ENCODE measurements at places on chromosomes 2 and 18. TPM values are rescaled to one million over a fixed set of nuclear protein-coding genes. Genes with fewer than 3 reads are reported as not detected.
A peak's percentile ranks its signal among the peaks of the same experiment; 100 is the strongest.

MC5R gene
- not detected for polyA plus RNA-seq

DNA sequence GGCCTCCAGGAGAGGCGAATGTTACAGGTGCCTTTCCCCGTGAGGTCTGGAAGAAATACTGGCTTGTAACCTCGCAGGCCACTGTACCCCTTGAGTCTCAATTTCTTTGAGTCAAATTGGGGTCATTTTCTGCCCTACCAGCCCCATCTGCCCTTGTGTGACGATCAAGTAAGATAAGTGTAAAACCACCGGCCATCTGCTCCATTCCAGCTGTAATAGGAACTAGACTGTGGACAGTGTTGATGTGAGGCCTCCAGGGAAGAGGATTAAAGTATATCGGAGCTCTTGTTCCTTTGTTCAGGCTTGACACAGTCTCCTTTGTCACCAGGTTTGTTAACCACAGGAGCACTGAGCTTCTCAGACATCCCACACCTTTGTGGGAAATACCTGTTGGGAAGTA, 65.6 kb downstream of the MRPS9 start:
- no peak overlapping the region for H3K27ac ChIP-seq
- DNase-seq: no peak
- no peak overlapping the region for H3K4me3 ChIP-seq
- H3K4me1 ChIP-seq: no peaks in the 10 kb centered on the region
- no peaks in the 10 kb centered on the region for H3K36me3 ChIP-seq
- no peaks in the 10 kb centered on the region for H3K27me3 ChIP-seq

DNA sequence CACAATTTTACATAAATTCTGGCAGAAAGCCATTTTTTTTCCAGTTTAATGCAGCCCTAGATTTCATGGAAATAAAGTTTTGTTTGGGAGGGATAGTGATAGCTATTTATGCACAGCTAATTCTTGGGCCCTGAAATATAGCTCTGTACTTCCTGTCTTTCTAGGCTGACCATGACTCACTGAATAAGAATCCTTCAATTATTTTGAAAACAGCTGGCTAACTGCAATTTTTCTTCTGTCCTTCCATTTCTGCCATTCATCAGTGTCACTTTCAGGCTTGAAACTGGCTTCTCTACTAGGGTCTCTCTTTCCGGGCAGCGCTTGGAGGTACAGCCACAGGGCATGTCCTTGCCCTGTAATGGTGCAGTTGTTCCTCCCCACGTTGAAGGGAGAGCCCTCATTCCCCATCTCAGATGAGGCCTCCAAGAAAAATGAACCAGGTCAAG, 97.1 kb upstream of the TMEM178A start:
- H3K36me3 ChIP-seq: no peaks in the 10 kb centered on the region
- H3K4me3 ChIP-seq: no peak overlapping the region
- H3K27me3 ChIP-seq: no peaks in the 10 kb centered on the region

GRCh38 chr18:21444465-21445212, 155.9 kb downstream of the ESCO1 start:
- no peak overlapping the region for H3K27ac ChIP-seq
- DNase-seq: no peak
- no peaks in the 10 kb centered on the region for H3K27me3 ChIP-seq
- no peak overlapping the region for H3K4me3 ChIP-seq

DNA sequence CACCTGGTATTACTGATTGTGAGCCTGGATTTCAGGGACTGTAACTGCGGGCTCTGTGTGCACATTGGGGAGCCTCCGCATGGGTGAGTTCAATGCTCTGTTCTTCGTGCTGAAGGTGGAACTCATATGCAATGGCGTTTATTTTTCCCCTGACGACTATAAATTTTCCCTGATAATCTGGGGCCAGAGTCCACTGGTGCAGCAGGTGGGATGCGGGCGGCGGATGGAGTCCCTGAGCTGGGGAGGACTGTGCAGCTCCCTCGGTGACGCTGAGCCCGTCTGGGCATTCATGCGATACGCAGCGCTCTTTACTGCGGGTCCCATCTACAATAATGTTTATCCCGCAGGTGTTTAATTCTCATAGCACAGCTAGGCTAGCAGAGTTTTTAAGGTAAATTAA, 181.6 kb upstream of the ALKAL2 start:
- no peaks in the 10 kb centered on the region for H3K36me3 ChIP-seq
- no peak overlapping the region for H3K4me3 ChIP-seq
- DNase-seq: no peak
- H3K4me1 ChIP-seq: no peaks in the 10 kb centered on the region
- no peaks in the 10 kb centered on the region for H3K27me3 ChIP-seq

DNA sequence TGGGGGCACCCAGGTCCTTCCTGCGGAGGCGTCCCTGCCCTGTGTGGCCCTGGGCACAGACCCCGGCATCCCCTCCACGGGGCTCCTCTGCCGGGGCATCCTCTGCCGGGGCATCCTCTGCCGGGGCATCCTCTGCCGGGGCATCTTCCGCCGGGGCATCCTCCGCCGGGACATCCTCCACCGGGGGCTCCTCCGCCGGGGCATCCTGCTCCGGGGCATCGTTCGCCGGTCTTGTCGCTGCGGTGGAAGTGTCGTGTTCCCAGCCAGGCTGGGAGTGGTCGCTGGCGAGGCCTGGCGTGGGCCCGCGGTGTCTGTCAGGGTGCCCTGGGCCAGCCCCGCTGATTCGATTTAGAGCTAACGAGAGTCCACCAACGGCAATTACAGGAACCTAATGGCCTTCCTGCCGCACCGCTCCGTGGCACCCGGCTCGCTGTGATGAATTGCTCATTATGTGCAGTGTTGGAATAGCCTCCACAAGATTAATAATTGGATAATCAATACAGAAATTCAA, 115.1 kb downstream of the NFATC1 start:
- H3K27me3 ChIP-seq: no peaks in the 10 kb centered on the region
- no peak overlapping the region for H3K27ac ChIP-seq
- H3K4me1 ChIP-seq: peaks cover 38% of the 10 kb centered on the region
- H3K36me3 ChIP-seq: peaks cover 39% of the 10 kb centered on the region

DNA sequence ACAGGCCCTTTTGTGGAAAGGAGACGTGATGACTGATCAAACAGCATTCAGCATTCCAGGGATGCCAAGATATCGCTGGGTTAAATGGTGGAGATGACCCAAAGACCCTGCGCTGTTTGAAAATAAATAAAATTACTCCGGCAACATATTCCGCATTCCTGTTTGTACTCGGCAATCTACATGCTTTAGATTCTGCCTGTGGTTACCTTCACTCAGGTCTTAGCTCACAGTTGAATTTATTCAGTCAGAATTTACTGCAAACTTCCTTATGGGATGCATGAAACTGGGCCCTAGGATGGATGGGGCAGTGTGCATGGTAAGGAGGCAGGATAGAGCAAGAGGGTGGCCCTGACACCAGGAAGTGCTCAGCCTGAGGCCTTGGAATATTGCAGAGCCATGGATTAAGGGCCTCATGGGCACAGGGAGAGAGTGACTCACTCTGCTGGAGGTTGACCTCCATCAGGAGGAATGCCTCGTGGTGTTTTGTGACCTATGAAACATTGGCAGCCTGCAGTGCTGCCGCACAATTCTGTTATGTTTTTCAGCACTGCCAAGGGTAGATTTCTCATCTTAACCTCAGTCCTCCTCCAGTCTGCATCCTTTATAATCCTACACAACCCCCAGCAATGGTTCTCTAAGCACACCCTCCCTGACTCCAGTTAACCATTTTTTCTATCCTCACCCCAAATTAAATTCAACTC, 321.4 kb downstream of the IRS1 start:
- no peak overlapping the region for H3K27ac ChIP-seq
- H3K27me3 ChIP-seq: no peaks in the 10 kb centered on the region
- no peak overlapping the region for H3K4me3 ChIP-seq
- no peaks in the 10 kb centered on the region for H3K4me1 ChIP-seq

DNA sequence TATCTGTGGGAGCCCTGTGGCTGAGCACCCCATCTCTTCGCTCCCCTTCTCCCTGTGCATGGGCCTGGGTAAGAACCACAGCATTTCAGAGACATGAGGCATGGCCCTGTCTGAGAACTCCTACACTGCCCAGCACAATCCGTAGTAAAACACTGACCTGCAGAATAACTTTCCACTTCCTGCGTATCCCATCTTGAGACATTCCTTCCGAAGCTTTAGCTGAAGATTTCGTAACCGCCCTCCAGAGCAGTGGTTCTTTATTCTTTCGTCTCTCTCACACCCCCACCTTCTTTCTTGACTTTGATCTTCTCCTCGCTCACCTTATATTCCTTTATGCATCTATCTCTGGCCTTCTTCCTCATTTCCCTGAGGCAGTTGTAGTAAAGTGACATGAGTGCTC, 381.1 kb downstream of the HRH4 start:
- no peak overlapping the region for H3K27ac ChIP-seq
- H3K36me3 ChIP-seq: no peaks in the 10 kb centered on the region
- DNase-seq: no peak
- no peak overlapping the region for H3K4me3 ChIP-seq
- no peaks in the 10 kb centered on the region for H3K27me3 ChIP-seq
- H3K4me1 ChIP-seq: no peaks in the 10 kb centered on the region

PJVK gene
- 0.44 TPM for polyA plus RNA-seq

FAHD2B gene
- polyA plus RNA-seq: 12.8 TPM

CDKL4 gene
- polyA plus RNA-seq: not detected

GREB1 gene
- not detected for polyA plus RNA-seq

DNA sequence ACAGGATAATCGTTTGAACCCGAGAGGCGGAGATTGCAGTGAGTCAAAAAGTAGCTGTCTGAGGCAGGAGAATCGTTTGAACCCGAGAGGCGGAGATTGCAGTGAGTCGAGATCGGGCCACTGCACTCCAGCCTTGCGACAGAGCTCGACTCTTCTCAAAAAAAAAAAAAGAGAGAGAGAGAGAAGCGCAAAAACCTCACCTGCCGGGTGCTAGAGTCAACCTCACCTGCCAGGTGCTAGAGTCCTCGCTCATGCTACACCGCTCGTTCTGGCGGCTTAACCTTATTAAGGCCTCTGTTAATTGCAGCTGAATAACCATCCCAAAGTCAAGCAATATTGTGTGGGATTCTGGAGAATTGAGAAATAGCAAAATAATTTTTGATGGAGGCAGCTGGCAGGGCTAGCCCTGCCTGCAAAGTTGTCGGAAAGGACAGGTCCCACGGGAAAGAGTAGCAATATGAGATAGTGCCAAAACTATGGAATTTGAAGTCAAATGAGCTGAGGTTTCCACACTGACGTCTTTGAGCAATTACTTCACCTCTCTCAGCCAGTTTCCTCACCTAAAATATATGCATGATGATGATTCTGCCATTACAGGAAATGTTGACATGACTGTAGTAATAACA, 644 bp upstream of the DYM start:
- H3K4me3 ChIP-seq: peak overlapping the region; percentile 86
- H3K4me1 ChIP-seq: peaks cover 14% of the 10 kb centered on the region
- no peaks in the 10 kb centered on the region for H3K36me3 ChIP-seq
- DNase-seq: no peak
- H3K27me3 ChIP-seq: no peaks in the 10 kb centered on the region
- H3K27ac ChIP-seq: peak overlapping the region; percentile 80

- H3K36me3 ChIP-seq: no peaks in the 10 kb centered on the region
- no peaks in the 10 kb centered on the region for H3K27me3 ChIP-seq
- H3K4me1 ChIP-seq: peaks cover 13% of the 10 kb centered on the region
- H3K27ac ChIP-seq: no peak overlapping the region
- H3K4me3 ChIP-seq: no peak overlapping the region
Observed at GRCh38 chr2:42205337-42205736, 36.2 kb downstream of the EML4 start.

TUBB8B gene
- not detected for polyA plus RNA-seq
